ENCODE measurements at places on chromosomes 3 and 15.

GRCh38 chr15:82890995-82891390 is 61.5 kb downstream of the HOMER2 start:
- no peak for DNase-seq

GRCh38 chr3:64685331-64685799 is 2.4 kb downstream of the ADAMTS9 start:
- peak; percentile 17 for DNase-seq

- no peak for DNase-seq
Measured at GRCh38 chr3:126111126-126111551, 27.2 kb upstream of the SLC41A3 start.

- no peak for DNase-seq
Measured at GRCh38 chr3:38171622-38172021, 6.3 kb downstream of the OXSR1 start.

DNA sequence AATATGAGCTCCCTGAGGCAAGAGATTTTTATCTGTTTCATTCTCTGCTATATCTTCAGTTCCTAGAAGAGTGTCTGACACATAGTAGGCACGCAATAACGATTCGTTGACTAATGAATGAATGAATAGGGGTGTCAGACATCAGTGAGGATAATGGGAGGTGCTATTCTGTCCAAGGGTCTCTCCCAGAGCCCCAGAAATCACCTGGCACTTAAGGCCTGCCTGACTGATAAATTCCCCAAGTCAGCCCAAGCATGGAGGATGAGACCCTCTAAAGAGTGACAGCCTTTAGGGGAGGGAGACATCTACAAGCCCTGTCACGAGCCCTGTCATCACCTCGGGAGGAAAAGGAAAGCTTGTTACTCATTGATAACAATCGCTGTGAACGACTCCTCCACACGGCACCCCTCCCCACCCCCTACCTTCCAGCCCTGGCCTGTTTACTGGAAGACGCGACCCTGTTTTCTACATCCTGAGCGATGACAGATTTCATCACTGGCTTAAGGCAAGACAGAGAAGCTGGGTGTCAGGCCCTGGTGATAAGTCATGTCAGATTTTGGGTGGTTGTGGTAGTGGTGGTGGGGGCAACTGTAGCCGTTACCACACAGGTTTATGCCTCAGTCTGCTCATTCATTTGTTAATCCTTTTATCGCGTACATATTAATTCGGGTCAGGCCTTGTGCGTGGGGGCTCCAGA is 23.1 kb downstream of the BHLHE40 start:
- DNase-seq = no peak

GRCh38 chr15:31499236-31499952 is 172.8 kb downstream of the KLF13 start:
- no peak for DNase-seq

- DNase-seq = no peak
Measured at GRCh38 chr3:37646865-37647264, 214.8 kb upstream of the CTDSPL start.

GRCh38 chr15:77650265-77650664 is 17.6 kb upstream of the LINGO1 start:
- DNase-seq = no peak

DNA sequence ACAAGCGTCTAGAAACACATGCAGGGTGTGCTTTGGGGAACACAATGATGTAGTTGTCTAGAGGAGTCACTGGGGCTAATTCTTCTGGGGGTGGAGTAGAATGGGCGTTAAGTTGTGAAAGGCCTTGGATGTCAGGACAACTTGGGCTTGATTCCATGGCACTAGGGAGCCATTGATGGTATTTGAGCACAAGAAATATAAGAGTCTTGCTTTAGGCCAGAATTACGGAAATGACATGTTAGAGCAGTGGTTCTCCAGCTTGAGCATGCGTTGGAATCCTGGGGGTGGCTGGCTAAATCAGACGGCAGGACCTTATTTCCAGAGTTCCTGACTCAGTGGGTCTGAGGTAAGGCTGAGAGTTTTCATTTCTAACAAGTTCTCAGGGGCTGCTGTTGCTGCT is 29.2 kb upstream of the SMAD6 start:
- no peak for DNase-seq

DNA sequence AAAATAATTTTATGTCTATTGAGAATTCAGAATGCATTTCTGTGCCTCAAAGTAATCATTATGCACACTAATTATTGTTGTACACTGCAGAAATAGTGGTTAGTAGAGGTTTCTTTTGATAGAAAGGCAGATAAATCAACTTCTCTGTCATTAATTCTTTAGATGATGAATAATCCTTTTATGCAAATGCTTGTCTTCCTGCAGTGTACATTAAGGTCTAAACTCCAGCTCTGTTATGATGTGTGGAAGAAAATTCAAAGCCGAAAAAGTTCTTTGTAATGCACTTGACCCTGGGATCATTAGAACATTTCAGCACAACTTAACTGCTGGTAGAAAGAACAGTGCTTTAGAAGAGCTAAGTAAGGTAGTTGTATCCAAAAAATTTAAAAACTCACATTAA is 353.0 kb downstream of the NLGN1 start:
- DNase-seq = no peak

DNA sequence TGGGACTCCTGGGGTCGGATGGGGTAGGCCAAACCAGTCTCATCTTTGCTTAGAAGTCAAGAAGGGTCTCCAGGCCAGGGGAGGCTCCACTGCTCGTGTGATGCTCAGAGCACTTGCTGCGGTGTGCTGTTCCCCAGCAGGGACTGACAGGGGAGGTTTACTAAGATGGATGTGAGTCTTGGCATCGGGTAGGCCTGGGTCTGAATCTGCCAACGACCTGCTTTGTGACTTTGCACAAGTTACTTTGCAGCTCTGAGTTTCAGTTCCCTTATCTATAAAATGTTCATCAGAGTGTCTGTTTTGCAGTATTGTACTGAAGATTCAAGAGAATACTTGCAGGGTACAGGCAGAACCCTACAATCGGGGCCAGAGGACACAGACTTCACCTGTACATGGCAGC is 17.3 kb upstream of the CDCP1 start:
- DNase-seq = no peak

DNA sequence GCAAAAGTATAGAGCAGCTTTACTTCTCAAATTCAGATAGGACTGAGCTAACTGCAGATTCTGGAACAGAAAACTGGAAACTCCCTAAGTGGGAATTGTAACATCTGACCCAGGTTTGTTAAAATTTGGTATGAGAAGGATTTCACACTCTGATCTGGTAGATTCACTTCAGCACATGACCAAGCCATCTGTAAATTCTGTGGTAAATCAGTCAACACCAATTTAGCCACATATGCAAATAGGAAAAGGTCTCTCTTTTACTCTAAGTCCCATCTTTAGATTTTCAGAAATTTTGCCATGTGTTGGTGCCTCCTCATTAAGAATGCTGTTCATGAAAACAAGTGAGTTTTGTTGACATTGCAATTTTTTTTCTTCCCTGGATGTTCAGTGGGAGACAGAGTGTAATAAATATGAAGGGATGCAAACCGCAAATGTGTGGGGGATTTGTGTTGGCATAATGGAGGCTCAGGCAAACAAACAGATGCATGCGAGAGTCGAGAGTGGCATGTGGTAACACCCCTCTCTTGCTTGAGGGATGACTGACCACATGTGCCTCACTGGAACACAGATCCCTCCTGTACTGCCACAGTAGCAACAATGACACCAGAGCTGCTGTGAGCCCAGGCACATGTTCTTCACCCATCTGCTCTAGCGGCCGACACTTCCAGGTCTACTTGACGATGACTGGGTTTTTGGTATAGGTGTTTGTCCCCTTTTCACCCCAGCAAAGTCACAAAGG is 146.6 kb downstream of the FEZF2 start:
- no peak for DNase-seq

DNA sequence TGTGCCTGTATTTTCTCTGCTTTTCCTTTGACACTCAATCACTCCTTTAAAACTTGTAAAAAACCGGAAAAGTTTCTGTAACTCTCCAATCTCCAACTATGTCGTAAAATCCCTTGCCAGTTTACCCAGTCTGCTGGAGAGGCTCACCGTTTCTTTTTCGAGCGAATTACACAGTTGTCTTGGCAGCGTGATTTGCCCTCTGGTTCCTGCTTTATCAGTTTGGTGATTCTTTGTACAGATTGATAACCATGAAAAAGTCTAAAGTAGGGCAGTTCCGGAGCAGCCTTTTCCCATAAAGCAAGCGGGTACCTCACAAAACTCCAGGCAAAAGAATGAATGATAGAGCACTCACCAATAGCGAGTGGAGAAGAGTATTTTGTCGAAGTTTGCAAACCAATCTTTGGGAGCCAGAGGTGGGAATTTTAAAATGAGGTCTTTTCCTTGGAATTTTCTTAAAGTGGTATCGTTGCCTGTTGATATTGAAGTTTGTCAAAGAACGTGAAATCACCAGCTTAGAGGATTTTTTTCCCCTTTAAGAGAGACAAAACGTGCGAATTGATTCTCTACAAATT is at the start of gene TTC23:
TTC23 (minus strand) TSS at position 312 of the 572 bp plus-strand sequence. CDS start 20,869 bp downstream, outside the sequence.
- DNase-seq = peak; percentile 88

DNA sequence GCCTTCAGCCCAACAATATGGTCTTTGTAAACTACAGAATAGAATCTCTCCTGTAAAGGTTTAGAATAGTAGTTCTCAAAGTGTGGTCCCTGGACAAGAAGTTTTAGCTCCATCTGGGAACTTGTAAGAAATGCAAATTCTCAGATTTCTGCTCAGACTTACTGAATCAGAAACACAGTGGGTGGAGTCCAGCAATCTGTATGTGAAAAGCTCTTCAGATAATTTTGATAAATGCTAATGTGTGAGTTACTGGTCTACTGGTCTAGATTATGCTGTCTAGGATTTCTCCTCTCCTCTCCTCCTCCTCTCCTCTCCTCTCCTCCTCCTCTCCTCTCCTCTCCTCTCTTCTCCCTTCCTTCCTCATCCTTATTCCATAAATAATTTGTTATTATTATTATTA is 57.5 kb downstream of the RBMS3 start:
- DNase-seq = no peak

DNA sequence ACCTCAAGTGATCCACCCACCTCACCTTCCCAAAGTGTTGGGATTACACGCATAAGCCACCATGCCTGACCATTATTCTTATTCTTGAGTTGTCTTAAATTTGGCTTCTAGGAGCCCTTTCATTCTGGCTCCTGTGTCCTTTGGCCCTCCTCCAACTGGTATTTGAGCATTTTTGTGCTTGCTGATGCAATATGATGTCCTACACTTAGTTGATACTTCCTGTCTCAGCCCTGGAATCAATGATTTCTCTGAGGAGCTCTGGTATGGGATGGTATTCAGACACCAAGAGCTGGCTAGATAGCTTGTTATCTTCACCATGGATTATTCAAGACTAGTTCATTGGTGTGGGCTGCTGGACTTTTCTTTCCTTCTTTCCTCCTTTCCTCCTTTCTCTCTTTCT is 25.4 kb downstream of the ZNF621 start:
- no peak for DNase-seq

- DNase-seq = no peak
Measured at GRCh38 chr3:59310736-59311135, 260.9 kb upstream of the CFAP20DC start.

DNA sequence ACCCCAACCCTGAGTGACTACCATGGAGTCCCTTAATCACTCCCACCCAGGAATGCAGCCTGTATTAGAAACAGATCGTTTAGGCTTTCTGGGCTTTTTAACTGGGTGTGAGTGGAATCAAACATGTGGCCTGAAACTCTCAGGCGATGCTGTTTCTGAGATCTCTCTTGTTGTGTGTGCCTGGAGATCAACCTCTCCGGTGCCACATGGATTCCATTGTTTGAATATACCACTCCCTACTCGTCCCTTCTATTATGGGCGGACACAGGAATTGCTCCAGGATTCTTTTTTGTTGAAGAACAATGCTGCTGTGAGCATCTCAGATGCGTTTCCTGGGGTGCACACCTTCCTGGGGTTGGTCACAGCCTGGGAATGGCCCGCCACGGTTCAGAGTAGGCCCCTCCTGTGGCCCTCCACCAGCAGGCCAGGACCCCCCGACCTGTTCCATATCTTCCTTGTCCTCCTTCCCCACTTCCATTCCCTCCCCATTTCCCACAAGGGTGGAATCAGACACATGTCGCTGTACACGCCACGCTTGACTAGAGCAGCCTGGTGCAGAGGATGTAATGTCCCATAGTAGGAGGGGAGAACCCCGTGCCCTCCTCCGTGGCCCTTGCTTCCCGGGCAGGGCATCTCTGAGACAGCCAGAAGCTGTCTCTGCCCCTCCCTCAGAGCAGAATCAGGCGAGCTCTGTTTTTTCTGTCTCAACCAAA is 36.4 kb upstream of the PRR23E start:
- DNase-seq = no peak

- peak; percentile 24 for DNase-seq
Measured at GRCh38 chr3:65425880-65426279, 612.8 kb downstream of the MAGI1 start.

GRCh38 chr15:84750583-84751092 is 2.2 kb downstream of the ZNF592 start:
- DNase-seq = no peak
